ENCODE measurements at places on chromosomes 11 and 22.
A peak's percentile ranks its signal among the peaks of the same experiment; 100 is the strongest.

DNA sequence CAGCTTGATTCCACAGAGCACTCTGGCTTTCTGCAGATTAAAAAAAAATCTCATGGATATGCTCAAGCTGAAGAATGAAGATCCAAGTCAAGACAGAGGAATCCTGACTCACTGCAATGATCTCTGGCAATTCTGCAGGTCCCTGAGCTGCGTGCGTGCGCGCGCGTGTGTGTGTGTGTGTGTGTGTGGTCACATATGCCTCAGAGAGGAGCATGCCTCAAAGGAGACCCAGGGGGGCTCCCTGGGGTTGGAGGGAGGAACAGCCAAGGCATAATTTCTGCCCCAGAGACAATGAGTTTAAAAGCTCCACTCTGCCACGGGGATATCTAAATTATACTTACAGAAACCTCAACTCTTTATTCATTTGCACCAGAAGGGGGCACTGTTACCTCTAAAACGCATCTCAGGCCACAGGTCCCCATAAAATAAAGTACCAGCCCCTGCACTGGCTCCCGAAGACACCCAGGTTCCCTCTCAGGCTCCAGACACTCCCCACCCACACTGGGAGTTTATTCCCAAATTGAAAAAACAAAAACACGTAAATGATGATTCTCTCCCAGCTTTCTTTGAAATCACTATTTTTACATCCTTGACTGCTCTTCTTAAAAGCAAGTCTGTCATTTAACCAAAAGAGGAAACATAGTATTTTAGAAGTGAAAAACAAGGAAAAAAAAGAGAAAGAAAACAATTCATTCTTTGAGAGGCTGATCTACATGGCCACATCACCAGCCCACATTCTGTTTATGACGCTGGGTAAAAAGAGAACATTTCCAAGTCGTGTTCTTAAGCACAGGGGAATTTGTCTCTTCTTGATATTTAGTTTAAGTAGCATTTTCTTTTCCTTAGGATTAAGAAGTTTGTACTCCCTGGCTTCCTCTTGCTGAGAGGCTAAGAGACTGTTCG lies 401.0 kb downstream of the LARGE1 start:
- DNase-seq = no peak

DNA sequence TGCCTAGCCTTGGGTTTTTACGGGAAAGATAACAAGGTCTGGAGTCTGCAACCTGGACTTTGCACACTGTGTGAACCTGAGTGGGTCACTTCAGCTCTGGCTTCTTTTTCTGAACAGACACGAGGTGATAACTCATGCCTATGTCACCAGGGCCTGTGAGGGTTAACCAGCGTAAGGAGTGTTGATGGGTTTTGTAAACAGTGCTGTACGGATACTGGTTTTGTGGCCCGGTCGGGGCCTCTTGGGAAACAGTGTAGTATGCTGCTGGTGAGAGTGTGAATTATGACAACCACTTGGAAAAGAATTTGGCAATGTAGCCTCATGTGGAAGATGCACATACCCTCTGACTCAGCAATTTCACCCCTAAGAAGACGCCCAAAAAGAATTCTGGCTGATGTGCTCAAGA lies 266.8 kb downstream of the MN1 start:
- no peak for DNase-seq

DNA sequence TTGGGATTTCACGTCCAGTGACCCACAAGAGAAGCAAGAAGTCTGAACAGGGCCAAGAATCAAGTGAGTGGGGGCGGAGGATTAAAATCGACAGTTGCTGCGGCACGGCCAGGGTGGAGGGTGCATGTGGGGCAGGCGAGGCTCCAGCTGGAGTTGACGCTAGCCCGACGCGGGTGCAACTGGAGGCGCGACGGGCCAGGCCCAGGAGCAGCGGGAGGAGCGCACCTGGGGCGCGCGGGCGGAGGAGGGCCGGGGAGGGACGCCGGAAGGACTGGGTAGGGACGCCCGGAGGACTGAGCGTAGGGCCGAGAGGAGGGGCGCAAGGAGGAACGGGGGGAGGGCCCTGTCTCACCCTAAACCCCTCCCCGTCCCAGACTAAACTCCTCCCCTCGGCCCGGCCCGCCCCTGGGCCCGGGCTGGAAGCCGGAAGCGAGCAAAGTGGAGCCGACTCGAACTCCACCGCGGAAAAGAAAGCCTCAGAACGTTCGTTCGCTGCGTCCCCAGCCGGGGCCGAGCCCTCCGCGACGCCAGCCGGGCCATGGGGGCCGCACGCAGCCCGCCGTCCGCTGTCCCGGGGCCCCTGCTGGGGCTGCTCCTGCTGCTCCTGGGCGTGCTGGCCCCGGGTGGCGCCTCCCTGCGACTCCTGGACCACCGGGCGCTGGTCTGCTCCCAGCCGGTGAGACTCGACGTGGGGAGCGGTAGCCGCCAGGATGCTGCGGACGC lies at the start of gene IL17RA:
Gene IL17RA, plus strand, starts transcription at position 447 of the 723 bp plus-strand sequence. Its CDS starts 92 bp downstream, at position 539.
- peak; percentile 76 for DNase-seq

- no peak for DNase-seq
Observed at GRCh38 chr11:124812876-124813275, 12.7 kb upstream of the MSANTD2 start.

DNA sequence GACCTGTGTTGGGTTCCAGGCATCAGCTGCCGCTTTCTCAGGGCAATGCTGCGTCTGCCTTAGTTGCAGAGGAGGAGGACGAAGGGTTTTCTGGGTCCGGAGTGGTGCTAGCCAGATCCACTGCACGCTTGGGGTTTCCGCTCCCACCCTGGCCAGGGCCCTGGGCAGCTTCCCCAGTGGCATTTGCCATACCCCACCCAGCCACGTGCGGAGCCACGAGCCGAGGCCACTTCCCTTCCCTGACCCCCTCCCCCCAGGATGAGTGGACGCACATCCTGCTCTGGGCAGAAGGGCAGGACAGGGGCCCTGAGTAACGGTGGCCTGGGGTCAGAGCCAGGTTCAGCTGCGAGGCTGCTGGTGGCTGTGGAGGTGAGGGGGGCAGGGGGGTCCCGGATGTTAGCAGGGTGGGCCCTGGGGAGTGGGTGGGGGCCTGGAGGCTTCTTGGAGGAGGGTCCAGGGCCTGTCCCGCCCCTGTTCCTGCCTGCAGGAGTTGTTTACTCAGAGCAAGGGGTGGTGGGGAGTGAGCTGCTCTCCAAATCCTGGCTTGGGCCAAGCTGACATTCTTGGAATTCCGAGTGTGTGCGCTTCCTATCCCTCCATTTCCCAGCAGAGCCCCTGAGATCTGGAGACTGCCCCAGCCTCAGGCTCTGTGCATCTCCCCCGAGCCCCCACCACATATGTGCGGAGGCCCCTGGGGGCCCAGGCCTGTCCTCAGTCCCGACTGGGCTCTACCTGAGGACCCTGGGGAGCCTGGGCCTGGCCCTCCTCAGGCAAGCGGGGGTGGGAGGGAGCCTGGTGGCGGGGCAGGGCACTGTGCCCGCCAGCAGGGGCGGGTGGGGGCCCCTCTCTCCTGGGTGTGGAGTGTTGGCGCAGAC lies 1.4 kb downstream of the TSPAN4 start:
- DNase-seq = no peak

Measured in COR-L47 (cell line).